ENCODE measurements at places on chromosomes 3 and 15.

DNA sequence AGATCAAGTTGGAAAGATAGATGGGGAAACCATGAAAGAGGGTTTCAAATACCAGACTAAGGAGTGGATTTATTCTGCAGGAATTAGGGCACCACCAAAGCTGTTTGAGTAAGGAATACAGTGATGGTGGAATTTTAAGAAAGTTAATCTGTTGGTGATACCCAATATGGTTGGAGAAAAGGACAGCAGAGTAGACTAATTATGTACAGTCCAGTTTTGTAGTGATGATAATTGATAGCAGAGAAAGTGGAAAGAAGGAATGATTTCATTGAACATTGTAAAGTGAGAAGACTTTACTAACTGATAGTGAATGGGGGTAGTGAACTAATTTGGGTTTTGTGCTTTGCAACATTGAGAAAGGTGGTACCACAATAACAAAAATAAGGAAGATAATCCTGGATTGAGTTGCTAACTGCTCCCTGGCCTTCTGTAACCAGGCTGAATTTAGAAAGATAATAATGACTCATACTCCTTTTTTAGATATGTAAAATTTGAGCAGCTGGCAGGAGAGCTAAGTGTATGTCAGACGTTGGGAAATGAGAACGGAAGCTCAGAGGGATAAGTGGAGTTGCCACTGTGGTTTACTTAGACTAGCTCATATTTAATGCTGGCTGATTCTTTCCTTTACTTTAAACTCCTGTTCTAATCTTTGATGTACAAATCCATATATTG, 16.9 kb downstream of the TCAIM start:
- DNase-seq = no peak

- no peak for DNase-seq
Measured at GRCh38 chr3:45817831-45818522, 21.6 kb upstream of the SLC6A20 start.

DNA sequence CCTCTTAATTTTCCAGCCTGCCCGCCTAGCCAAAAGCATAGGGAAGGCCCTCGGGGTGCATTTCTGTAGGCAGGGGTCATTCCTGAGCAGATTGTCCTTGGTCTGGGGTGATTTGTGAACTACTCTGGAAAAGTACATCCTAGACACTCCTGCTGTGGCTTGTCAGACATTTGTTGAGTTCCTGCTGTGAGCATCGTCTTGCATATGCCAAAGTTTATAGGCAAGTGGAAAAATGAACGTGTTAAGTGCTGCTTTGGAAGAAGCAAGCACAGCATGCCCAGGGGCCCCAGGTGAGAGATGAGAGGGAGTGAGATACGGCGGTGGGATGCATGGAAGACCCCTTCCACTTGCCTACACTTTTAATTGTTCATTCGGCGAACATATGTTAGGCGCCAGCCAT, 237.7 kb upstream of the ST8SIA2 start:
- no peak for DNase-seq

DNA sequence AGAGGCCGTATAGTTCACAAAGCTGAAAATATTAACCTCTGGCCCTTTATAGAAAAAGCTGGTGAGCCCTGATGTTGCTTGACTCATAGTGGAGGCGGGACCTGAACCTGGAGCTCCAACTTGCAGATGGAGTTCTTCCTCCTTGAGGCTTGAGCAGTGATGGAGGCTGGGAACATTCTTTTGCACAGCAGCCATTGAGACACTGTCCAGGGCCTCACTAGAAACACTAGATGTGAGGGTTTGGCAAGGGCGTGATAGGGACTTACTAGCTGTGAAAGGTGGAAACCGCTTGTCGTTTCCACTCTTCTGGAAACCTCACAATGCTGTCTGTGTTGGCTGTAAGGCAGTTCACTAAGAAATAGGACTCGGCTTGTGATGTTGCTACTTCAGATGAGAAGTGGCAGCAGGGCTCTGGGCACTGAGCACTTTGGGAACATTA, 12.5 kb downstream of the SMAD6 start:
- DNase-seq = no peak

- no peak for DNase-seq
Measured at GRCh38 chr3:99659032-99659431, 20.6 kb downstream of the COL8A1 start.

- DNase-seq = no peak
Measured at GRCh38 chr3:120636795-120637401, 40.8 kb downstream of the NDUFB4 start.

All from CD4-positive, alpha-beta T cell treated with Interleukin-10 for 1 hour (primary cell).